ENCODE measurements at places on chromosomes 11 and 22.

DNA sequence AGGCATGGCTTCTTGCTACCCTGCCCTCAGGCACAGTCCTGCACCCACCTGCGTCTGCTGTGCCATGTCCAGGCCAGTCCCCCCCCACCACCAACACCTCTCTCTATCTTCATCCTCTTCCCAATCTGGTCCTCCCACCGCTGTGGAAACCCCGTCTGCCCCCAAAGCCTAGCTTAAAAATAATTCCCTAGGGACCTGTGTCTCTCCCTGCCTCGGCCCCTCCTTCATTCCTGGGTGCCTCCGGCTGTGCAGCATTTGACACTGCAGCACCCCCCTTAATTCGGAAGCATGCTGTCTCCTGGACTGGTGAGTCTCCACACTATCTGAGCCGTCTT lies 2.5 kb upstream of the ASCL2 start:
- no peak for DNase-seq

- no peak for DNase-seq
Observed at GRCh38 chr11:122032317-122032716, 83.7 kb downstream of the BLID start.

DNA sequence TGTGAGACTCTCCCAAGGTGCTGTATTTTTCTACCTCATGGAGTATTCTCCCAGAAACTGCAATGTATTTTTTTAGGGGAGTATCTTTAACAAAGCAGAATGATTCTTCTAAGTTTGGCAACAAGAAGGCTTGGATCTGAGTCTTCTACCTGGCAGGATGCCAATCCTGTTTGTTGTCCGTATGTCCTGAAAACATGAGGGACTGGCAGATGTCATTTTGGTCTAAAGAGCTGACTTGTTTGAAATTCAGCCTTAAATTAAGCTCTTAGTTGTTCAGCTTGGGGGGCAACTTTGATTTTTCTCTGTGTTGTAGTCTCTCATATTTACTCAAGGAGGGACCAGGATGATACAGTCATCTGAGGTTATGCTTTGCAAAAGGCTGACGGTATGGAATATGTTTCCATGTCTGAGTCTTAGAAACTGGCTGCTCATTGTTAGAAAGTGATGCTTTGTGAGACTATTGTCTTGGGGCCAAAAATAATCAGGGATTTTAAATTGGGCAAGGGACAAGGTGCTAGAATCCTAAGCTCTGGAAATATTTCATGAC lies 9.3 kb downstream of the MRPL16 start:
- DNase-seq = no peak

DNA sequence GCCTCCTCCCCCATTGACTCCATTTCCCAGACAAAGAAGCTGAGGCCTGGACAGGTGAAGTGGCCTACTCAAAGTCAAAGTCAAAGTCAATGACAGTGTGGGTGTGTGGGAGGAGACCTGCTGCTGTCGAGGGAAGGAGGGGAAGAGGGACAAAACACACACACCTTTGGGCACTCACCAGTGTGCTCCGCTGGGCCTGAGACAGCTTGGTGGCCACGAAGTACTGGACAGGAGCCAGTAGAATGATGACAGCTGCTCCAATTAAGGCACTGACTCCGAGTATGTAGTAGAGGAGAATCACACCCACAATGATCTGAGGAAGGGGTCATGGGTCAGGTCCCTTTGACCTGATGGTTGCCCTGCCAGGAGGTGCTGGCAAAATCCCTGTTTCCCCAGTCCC lies 33.6 kb downstream of the ABCC8 start:
- DNase-seq = no peak
